ENCODE measurements at places on chromosomes 16 and 17.

DNA sequence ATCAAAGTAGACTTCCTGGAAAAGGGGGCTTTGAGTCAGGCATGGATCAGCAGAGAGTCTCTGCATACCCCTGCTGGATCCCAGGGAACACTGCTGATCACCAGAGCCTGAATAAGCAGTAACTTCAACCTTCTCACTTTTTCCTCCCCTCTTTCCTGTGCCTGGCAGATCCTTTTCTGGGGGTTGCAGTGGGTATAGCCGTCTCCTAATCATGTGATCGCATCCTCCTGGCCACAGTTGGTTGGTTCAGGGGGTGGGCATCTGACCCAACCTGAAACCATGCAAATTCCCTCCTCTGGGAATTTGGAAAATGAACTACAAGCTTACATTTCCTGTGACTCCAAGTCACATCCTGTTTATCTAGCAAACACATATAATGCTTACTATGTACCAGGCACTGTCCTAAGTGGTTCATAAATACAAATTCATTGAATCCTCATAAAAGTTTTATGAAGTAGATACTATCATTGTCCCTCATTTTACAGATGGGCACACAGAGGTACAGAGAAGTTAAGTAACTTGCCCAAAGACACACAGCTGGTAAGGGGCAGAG is 120.3 kb downstream of the AXIN2 start:
- no peaks in the 10 kb centered on the region for H3K4me1 ChIP-seq
- no peaks in the 10 kb centered on the region for H3K27me3 ChIP-seq
- no peaks in the 10 kb centered on the region for H3K36me3 ChIP-seq
- H3K4me3 ChIP-seq: no peak overlapping the region
- DNase-seq: no peak

DNA sequence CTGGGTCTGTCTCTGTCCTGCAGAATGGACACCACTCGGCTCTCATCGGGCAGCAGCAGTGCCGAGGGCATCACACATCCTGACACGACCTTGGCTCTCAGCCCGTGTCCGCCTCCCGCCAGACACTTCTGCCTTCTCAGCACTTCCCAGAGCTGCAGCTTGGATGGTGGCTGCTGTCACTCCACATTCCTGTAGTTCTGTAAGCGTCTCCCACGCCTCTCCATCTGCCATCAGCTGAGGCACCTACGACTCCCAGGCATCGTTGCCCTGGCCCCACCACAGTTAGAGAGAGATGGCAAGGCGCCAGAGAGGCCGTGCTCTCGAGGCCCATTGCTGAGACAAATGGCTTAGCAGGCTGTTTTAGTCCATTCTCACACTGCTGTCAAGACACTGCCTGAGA is 195.9 kb upstream of the CHMP6 start:
- H3K36me3 ChIP-seq: peaks cover 4% of the 10 kb centered on the region
- H3K4me3 ChIP-seq: no peak overlapping the region
- H3K27me3 ChIP-seq: no peaks in the 10 kb centered on the region
- peaks cover 15% of the 10 kb centered on the region for H3K4me1 ChIP-seq

DNA sequence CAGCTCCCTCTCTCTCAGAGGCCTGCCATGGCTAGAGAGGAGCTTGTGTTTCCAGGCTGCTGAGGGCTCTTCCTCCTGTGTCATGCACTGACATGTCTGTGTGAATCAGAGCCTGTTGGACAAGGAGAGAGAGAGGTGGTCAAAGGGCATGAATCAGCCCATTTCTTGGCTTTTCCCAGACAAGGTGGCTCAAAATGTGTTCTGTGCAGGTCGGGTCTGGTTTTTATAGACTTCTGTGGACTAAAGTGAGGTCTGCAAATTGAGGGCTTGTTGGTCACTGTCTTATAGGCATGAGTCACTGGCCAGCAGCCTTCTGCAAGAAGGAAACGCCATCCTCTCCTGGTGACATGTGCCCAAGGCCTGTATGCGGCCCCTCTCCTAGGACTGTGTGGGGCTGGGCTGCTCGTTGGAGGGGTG is 97.9 kb downstream of the FOXL1 start:
- H3K4me3 ChIP-seq: no peak overlapping the region
- DNase-seq: no peak
- no peaks in the 10 kb centered on the region for H3K36me3 ChIP-seq
- no peak overlapping the region for H3K27ac ChIP-seq
- H3K27me3 ChIP-seq: no peaks in the 10 kb centered on the region
- no peaks in the 10 kb centered on the region for H3K4me1 ChIP-seq

DNA sequence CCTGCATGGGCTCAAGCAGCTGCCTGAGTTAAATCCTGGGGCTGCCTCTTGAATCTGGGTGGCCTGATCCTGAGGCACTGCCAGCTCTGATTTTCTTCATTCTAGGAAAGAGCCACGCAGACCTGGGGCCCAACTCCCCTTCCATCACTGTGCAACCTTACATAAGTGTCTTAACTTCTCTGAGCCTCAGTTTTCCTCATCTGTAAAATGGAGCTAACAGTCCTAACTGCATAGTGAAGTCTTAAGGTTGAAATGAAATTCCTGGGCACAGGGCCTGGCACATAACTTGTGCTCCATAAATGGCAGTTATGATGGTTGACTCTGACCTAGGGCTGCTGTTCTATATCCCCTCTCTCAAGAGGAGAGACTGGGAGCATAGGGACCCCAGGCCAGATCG is 236.6 kb downstream of the GSG1L start:
- H3K27me3 ChIP-seq: no peaks in the 10 kb centered on the region
- H3K4me1 ChIP-seq: no peaks in the 10 kb centered on the region
- H3K4me3 ChIP-seq: no peak overlapping the region
- DNase-seq: no peak
- no peaks in the 10 kb centered on the region for H3K36me3 ChIP-seq
- no peak overlapping the region for H3K27ac ChIP-seq

DNA sequence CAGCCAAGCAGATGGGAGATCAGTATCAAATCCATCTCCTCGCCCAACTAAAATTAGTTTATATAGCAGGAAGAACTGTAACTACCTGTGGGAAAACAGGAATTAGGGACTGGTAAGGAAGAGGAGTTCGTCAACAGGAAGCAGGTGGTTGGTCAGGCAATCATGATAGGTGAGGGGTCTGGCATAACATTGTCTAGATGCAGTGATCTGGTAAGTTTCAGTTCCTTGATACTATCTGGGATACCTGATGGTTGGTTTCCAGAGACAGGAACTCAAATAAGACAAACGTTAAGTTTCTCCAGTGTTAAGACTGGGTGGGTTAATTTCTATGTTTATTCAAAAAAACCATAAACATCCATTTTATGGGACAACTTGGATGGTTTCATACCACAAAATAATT is 53.8 kb downstream of the CEP112 start:
- H3K27me3 ChIP-seq: no peaks in the 10 kb centered on the region
- H3K36me3 ChIP-seq: no peaks in the 10 kb centered on the region

- no peak overlapping the region for H3K27ac ChIP-seq
- no peak for DNase-seq
- no peaks in the 10 kb centered on the region for H3K36me3 ChIP-seq
- H3K4me3 ChIP-seq: no peak overlapping the region
- no peaks in the 10 kb centered on the region for H3K27me3 ChIP-seq
- no peaks in the 10 kb centered on the region for H3K4me1 ChIP-seq
Observed at GRCh38 chr17:73660366-73660765, 16.1 kb upstream of the SDK2 start.

DNA sequence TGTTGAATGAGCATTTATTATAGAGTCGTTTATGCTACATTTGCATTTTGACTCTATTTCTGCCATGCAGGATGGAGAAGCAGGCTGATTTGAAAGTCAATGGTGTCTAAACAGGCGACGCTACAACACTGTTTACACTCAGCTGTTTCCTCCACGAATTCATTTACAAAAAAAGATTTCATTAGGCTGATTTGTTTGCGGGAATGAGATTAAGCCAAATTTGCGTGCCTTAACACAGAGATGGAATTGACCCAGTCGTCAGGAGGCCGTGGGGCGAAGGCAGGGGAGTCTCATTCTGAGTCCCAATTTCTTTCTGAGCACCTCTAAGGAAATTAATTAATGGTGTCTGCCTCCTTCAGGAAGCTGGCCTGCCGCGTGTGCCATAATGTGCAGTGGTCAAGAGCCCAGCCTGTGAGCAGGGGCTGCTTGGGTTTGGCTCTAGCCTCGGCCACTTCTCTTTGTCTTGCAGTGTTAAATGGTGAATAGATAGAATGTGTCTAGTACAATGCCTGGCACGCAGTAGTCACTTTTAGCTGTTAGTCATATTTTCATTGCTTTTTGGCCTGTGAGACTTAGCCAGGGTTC is 88.6 kb upstream of the NKD1 start:
- H3K4me1 ChIP-seq: peaks cover 25% of the 10 kb centered on the region
- H3K27ac ChIP-seq: no peak overlapping the region
- H3K27me3 ChIP-seq: no peaks in the 10 kb centered on the region
- no peaks in the 10 kb centered on the region for H3K36me3 ChIP-seq
- DNase-seq: no peak
- H3K4me3 ChIP-seq: no peak overlapping the region

GRCh38 chr16:77393955-77394354 is 40.9 kb downstream of the ADAMTS18 start:
- no peak overlapping the region for H3K27ac ChIP-seq
- H3K36me3 ChIP-seq: no peaks in the 10 kb centered on the region
- no peak overlapping the region for H3K4me3 ChIP-seq

DNA sequence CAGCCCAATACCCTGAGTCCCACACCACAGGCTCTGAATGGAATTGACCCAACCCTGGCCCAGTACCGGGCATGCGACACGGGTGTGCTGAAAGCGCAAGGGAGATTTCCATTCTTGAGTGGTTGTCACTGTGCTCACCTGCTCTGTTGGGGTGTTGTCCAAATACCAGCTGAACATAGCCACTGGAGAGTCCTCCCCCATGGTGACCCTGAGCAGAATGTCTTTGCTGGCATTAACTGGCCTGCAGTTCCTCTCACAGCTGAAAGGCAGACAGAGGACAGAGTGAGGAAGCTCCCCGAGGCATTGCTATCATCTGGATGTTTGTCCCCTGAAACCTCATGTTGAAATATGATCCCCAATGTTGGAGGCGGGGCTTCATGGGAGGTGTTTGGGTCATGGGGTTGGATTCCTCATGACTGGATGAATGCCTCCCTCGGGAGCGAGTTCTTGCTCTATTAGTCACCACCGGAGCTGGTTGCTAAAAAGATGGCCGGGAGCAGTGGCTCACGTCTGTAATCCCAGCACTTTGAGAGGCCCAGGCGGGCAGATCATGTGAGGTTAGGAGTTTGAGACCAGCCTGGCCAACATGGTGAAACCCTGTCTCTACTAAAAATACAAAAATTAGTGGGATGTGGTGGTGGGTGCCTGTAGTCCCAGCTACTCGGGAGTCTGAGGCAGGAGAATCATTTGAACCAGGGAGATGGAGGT is 57.3 kb upstream of the BCO1 start:
- DNase-seq: no peak
- peaks cover 2% of the 10 kb centered on the region for H3K27me3 ChIP-seq
- H3K36me3 ChIP-seq: no peaks in the 10 kb centered on the region
- no peak overlapping the region for H3K4me3 ChIP-seq
- H3K27ac ChIP-seq: no peak overlapping the region
- no peaks in the 10 kb centered on the region for H3K4me1 ChIP-seq

- no peak overlapping the region for H3K27ac ChIP-seq
- no peaks in the 10 kb centered on the region for H3K4me1 ChIP-seq
- DNase-seq: no peak
- no peak overlapping the region for H3K4me3 ChIP-seq
- H3K27me3 ChIP-seq: no peaks in the 10 kb centered on the region
- no peaks in the 10 kb centered on the region for H3K36me3 ChIP-seq
Observed at GRCh38 chr17:30161601-30162000, 45.0 kb downstream of the NSRP1 start.

- no peaks in the 10 kb centered on the region for H3K36me3 ChIP-seq
- DNase-seq: no peak
- H3K4me1 ChIP-seq: no peaks in the 10 kb centered on the region
- no peak overlapping the region for H3K4me3 ChIP-seq
- H3K27me3 ChIP-seq: no peaks in the 10 kb centered on the region
- H3K27ac ChIP-seq: no peak overlapping the region
Observed at GRCh38 chr17:41419716-41420115, 4.7 kb downstream of the KRT37 start.

- no peak overlapping the region for H3K27ac ChIP-seq
- no peak for DNase-seq
- H3K36me3 ChIP-seq: no peaks in the 10 kb centered on the region
- H3K4me1 ChIP-seq: no peaks in the 10 kb centered on the region
Observed at GRCh38 chr16:64364894-64365293, 757.0 kb downstream of the CDH11 start.

DNA sequence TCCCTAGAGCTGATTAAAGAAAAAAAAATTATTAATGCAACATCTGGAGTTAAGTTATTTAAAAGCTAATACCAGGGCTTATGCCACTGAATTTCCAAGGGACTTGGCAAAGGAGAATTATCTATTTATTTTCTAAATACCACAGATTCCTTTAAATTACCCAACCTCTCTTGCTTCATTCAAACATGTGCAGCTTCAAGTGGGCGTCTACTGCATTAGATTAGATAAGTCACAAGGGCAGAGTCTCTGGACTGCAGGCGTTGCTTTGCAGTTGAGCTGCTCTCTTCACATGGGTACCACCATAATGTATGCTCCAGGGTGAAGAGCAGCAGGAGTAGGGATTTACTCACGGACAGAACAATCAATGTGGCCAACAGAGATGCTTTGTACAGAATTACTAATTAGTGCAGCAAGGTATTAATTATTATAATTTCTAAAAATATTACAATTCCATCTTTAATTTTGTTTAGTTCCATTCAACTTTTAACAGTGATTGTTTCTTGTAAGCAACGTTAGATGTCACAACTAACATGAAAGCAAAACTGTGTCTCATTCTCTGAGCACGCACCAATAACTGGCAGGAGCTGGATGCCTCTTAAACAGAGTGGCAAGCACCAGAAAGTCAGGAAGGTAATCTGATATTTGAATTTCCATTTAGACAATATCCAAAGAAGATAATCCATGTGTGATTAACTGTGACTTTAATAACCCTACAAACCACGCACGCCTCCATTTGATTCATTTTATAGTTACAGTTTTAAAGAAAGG is 214.2 kb downstream of the STX8 start:
- no peaks in the 10 kb centered on the region for H3K36me3 ChIP-seq
- no peak for DNase-seq
- H3K27me3 ChIP-seq: no peaks in the 10 kb centered on the region
- H3K27ac ChIP-seq: no peak overlapping the region

GRCh38 chr17:1793447-1793806 is 31.6 kb downstream of the SERPINF1 start:
- H3K4me1 ChIP-seq: no peaks in the 10 kb centered on the region
- no peaks in the 10 kb centered on the region for H3K36me3 ChIP-seq
- DNase-seq: no peak
- H3K4me3 ChIP-seq: no peak overlapping the region
- no peak overlapping the region for H3K27ac ChIP-seq
- H3K27me3 ChIP-seq: no peaks in the 10 kb centered on the region

DNA sequence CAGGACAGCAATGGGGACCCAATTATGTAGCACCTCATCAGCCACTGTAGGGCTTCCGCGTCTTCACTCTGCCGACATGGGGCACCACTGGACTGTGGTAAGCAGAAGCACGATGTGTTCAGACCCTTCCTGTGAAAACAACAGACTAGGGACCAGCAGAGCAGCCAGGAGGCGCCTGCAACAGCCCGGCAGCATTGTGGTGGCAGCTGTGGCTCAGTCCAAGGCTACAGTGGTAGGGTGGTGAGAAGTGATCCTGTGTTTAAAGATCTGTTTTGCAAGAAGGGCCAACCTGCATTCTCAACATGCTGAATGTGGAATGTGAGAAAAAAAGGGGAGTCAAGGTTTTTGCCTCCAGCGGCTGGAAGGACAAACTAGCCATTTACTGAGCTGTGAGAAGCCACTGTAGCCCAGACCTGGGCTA is 80.8 kb downstream of the GAS7 start:
- no peak overlapping the region for H3K4me3 ChIP-seq
- no peaks in the 10 kb centered on the region for H3K27me3 ChIP-seq

- peaks cover 30% of the 10 kb centered on the region for H3K4me1 ChIP-seq
- no peak for DNase-seq
- H3K4me3 ChIP-seq: no peak overlapping the region
- H3K27ac ChIP-seq: no peak overlapping the region
- no peaks in the 10 kb centered on the region for H3K27me3 ChIP-seq
Observed at GRCh38 chr16:24023621-24024020, 187.8 kb downstream of the PRKCB start.

Data from GM12878 (cell line).